ENCODE measurements at places on chromosomes 3 and 15.

GRCh38 chr3:183392186-183393034 is 36.0 kb downstream of the MCF2L2 start:
- no peak for DNase-seq

GRCh38 chr3:69983546-69984265 is 15.8 kb upstream of the SAMMSON start:
- no peak for DNase-seq

DNA sequence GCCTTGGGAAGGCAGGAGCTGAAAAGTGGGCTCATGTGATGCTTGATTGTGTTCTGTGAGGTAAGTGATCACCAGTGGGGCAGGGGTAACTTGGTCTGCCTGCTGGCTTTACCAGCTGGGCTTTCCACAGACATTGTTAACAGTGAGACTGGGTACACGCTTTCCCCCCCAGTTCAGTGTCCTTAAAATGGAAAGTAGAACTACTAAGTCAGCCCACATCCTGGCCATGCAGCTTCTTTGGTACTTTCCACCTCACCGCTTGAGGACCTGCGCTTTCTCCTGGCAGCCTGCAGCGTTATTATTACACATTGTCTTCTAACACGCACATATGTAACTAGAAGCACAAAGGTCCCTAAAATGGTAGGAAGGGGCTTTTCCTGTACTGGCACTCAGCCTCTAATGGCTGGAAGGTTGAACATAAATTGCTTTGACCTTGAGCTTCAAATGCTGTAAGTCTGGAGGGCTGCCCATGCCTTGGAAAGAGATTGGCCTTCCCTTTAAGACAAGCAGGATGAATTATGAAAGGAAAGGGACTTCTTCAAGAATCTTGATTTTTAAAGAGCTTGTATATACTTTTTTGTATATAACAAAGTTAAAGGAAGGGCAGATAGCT is 216.1 kb upstream of the ROPN1 start:
- no peak for DNase-seq

DNA sequence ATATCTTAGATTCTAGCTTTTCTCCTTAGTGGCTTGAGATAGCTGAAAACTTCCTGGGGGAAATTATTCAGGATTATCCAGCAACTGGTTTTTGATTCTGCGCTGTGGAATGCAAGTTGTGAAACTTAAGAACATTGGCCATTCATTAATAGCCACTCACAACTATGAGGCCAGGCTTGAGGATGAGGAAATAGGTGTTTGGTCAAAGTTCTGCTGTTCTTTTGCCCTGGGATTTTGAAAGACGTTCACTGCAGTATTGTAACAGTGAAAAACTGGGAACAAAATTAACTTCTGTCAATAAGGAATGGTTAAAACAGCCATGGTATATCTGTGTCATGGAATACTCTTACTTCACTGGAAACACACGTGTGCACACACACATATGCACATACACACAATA is 44.1 kb downstream of the CTXND1 start:
- DNase-seq = no peak

DNA sequence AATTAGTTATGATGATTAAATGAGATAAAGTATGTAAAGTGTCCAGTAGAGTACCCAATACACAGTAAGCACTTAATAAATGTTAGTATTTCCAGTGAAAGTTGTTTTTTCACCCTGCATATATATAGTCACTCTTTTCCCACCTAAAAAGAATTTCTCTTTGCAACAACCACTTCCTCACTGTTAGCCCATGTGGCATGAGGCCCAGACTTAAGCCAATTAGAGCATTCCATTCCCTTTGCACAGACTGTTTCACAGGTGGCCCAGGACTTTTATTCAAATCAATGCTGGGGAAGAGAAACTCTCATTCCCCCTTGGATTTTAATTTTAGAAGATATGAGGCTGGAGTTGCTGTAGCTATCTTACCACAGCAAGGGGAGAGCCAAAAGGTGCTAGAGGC is 3.7 kb downstream of the IFT80 start:
- no peak for DNase-seq

DNA sequence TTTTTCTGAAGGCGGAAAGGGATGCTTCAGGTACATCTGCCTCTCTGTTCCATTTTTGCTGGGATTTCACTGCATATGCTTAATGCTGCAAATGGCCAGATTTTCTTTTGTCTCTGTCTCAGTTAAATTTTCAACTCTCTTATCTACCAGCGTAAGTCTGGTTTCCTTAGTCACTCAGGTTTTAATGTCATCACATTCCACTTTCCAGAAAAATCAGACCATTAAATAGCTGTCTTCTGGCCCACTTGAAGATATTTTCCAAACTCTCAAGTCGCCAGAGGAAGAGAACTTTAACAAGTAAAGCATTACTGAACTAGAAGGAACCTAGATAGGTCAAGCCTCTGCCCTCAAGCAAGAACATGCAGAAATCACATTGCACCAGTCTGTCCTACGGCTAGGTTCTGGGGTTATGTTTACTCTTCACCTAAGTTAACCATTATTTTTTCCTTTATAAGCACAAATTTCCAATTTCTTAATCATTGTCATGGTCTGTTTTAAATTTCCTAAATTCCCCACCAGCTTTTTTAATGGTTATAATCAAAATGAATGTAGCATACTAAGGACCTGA is 26.5 kb downstream of the AVEN start:
- no peak for DNase-seq

- DNase-seq = no peak
These were observed 28.5 kb downstream of the MFSD1 start for GRCh38 chr3:158830391-158830790.

GRCh38 chr3:157618075-157618760 is 115.0 kb upstream of the VEPH1 start:
- DNase-seq = no peak

- DNase-seq = no peak
These were observed 504.2 kb upstream of the PROK2 start for GRCh38 chr3:72288955-72289691.

GRCh38 chr15:39585389-39585841 is 4.5 kb downstream of the THBS1 start:
- DNase-seq = no peak

- DNase-seq = no peak
These were observed 28.5 kb upstream of the KCNMB2 start for GRCh38 chr3:178507507-178508442.

- DNase-seq = no peak
These were observed 11.1 kb downstream of the CEMIP start for GRCh38 chr15:80790236-80790635.

GRCh38 chr3:156519758-156520162 is 35.2 kb downstream of the SSR3 start:
- DNase-seq = no peak

DNA sequence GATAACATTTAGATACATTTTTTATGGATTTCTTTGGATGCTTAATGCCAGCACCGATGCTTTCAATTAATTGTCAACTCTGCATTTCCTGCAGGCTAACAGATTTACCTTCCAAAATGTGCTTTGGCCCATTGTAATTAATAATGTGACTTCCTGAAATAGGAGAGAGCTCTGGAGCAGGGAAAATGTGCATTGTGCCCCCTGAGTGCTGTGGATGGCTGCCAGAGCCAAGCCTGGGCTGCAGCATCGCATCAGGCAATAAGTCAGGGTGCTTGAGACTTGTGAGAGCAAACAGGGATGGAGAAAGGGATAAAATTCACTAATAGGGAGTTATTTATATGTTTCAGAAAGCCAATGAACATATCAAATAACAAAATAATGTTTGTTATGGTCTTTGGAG is 133.8 kb downstream of the MOBP start:
- no peak for DNase-seq

DNA sequence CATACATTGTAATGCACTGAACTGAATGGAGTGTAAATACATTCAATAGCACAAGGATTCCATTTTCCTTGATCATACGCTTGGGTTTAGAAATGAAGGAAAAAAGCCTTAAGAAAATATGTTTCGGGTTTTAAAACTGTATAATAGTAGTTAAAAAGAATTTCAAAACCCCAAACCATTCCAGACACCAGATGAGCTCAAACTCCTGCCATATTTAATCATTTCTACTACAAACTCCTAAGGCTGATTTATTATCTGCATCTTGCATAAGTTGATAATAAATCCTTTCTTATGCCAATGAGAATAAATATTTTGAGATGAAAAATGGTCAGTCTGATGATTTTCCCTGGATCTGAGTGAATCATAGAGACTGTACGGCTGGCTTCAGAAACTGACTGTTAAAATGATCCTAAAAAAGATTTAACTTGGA is 51.0 kb downstream of the NR1D2 start:
- DNase-seq = no peak

- DNase-seq = no peak
These were observed 526.8 kb upstream of the TBL1XR1 start for GRCh38 chr3:177724020-177724638.

GRCh38 chr15:83092309-83092976 is 15.0 kb upstream of the TM6SF1 start:
- DNase-seq = no peak

- no peak for DNase-seq
These were observed 158.7 kb upstream of the SLCO3A1 start for GRCh38 chr15:91694831-91695210.

Measured in activated CD4-positive, alpha-beta T cell treated with anti-CD3 and anti-CD28 coated beads, Interleukin-2, amount 50 U/mL, for 24 hours (primary cell).